ENCODE measurements at places on chromosomes 4 and X.

GRCh38 chrX:150729956-150730355 lies 36.8 kb downstream of the MTMR1 start:
- ATAC-seq = no peak

GRCh38 chr4:6881908-6882307 lies 27.7 kb upstream of the TBC1D14 start:
- ATAC-seq = no peak

DNA sequence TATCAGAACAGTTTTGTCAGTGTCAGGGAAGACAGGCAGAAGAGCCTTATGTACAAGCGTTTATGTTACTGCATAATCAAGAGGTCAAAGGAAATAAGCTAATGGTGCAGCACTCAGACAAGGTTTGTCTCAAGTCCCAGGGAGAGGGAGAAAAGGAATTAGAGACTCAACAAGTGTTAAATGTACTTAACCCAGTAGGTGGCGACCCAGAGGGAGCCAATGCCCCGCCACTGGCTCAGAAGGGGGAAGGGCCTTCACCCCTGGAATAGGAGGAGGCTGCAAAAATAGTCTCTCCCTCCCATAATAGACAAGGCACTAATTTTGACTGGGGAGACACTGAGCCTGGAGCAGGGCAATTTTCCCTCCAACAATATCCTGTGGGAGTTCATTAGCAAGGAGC lies 14.1 kb upstream of the PAPSS1 start:
- ATAC-seq = peak; percentile 66

DNA sequence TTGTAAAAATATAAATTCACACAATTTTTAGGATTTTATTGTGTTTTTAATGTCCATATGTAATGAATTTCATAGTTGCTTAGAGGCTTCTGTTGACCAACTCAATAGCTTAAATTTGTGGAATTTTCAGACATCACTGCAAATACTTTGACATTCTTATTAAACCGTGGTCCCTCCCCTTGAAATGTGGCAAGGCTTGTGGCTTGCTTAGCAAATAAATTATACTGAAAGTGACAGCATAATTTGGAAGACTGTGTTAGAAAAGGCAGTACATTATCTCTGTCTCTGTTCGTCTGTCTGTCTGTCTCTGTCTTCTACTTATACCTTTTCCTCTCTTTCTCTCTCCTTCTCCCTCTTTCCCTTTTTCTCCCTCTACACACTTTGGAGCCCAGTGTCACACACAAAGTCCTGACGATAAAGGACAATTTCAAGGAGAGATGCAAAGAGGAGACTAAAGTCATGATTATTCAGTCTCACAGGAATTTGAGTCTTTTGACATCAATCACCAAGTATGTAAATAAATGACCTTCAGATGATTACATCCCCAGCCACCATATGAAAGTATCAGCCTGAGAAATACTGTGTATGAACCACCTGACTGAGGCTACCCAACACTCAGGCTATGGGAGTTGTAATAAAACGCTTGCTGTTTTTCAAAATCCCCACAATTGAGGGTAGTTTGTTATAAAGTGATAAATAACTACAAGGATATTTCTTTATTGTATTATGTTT lies 21.0 kb upstream of the UGT2B7 start:
- ATAC-seq = no peak

DNA sequence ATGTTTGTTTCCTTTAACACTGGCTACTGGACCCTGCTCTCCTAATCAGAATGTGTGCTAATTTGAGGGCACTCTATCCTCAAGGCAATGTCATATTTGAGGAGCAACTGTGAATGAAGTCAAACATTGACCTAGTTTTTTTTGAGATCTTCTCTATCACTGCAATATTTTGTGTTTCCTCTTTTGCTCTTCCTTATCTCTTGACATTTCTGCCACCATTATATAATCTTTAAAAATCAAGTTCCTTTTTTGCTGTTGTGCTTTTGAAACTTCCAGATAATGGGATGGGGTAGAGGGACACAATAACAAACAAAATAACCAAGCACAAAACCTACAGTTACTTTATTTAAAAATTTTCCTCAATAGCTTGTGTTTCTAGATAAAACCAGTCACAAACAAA lies 7.4 kb upstream of the WDFY3 start:
- no peak for ATAC-seq

DNA sequence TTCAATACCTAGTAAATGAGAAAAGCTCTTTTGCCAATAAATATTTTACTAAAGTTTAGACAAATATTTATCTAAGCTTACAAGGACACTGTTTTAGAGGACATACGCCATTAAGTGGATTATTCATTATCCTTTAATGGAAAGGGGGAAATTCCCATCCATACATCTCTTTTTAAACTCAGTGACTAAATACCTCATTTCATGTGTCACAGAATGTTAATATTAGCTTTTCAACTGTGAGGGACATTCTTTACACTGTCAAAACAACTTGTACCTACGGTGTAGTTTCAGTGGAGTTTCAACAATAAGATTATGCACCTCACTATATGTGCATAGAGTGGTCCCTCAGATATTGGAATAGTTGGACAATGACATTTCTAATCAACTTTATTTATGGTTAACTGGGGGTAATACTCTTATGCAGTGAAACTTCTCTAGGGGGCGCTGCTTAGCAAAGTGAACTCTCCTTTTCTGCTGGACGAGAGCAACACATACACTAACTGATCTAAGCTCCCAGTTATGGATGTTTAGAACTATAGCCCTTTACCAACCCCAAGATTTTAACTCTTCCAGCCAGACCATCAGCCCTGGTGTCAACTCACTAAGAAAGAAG lies 9.7 kb downstream of the HS6ST2 start:
- ATAC-seq = no peak
